Stimulated activated CD8-positive, alpha-beta memory T cell treated with anti-CD3 and anti-CD28 coated beads, Interleukin-4, amount 100 ng/mL, for 48 hours (primary cell): ENCODE measurements at places on chromosomes 6 and 20.

DNA sequence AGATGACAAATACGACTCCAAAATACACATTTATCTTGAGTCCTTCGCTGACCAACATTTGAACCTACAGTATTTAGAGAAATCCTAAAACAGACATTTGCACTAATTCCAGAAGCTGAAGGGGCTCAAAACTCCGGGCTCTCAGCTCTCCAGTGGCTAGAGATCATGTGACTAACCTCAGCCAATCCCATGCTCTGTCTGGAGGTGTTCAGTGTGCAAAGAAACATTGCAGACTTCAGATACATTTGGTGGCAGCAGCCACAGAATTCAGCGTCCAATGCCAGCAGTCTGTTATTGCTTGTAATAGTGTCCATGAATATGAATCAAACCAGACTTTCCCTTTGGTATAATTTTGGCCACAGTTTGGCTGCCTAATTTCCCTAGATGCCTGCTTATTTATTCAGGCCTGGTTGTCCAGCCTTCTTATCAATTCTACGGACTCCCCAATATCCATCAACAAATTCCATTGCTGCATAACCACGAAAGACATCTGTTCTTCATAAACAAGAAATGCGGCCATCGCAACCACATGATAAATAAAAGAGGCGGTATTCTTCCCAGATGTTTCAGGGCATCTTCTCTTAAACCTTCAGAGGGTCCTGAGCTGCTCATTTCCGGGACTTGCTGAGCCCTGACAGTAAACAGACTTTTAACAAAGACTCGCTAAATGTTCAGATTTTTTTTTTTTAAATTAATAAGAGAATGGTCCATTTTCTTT, 14.5 kb upstream of the CYP24A1 start:
- DNase-seq: no peak

DNA sequence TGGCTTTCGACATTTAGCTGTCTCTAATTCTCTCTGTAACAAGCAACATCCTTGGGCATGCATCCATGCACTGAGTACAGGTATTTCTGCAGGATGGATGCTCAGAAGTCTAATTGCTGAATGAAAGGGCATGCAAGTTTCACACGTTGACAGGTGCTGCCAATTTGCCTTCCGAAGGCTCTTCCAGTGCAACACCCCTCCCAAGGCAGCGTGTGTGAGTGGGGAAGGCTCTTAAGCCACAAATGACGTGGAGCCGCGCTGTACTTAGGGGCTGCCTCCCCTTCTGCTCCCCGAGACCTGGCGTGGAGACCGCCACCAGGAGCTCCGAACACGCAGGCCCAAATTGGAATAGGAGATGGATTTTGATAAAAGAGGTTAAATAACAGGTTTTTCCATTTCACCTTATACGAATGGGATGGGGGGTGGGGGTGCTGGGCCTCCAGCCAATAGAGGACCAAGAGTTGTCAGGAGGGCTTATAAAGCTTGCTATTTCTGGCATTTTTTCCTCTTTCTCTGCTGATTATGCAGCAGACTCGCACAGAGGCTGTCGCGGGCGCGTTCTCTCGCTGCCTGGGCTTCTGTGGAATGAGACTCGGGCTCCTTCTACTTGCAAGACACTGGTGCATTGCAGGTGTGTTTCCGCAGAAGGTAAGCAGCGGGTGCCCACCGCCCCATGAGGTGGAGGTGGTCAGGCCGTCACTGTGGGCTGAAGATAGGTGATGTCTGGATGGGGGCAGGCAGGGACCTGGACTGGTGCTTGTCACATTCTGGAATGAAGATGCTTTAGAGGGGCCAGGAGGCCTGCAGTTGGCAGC, 30.9 kb downstream of the TOX2 start:
- DNase-seq: no peak

GRCh38 chr20:40146071-40146470, 543.0 kb downstream of the MAFB start:
- no peak for DNase-seq

GRCh38 chr6:149845549-149845948, 18.6 kb downstream of the LRP11 start:
- no peak for DNase-seq

GRCh38 chr6:5337573-5337972, 76.3 kb downstream of the FARS2 start:
- DNase-seq: no peak

DNA sequence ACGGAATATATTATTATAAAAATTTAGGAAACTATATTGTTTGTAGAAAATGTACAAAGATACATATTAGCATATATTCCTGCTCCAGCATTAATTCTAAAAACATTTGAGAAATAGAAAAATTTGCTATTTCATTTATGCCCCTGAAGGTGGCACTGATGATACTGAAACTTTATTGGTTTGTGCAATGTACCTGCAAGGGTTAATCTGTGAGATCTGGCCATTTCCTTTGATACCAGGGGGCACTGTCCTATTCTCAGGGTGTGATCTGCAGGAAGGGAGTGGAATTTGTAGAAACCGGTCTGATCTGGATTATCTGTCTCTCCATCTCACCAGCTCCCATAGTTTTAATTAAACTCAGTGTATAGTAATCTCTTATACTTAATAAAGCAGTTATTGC, 625.1 kb upstream of the IMPG1 start:
- no peak for DNase-seq

GRCh38 chr20:47304287-47304686, 52.2 kb downstream of the ZMYND8 start:
- DNase-seq: no peak

DNA sequence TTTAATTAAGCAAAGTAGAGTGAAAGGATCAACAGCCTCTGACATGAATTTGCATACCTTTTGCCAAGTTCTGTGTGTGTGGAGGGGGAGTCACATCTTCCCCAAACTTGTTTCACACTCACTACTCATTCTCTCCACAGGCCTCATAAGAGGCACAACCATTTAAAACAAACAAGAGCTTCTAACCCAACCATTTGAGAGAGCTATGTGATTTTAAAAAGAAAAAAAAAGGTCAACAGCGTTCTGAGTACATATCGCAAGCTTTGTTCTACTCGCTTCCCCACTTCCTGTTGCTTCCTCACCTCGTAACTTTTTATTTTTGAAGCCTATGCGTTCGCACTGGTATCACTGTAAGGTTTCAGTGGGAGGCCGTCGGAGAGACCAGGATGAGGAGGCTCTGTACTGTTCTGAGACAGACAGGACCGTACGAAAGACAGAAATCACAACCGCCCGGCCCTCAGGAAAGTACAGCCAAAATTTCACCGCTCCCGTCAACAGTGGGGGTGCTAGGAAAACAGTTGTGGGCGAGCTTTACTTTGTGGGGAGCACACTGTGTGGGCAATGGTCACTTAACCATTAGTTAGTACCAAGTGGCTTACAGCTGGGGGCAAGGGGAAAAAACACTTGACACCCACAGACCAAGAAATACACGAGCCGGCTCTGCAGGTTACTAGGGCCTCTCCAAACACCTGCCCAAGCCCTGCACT, 61.3 kb downstream of the TRERF1 start:
- DNase-seq: peak; percentile 79

- peak; percentile 30 for DNase-seq
These were observed 1.1 kb downstream of the SOD2 start for GRCh38 chr6:159691963-159692287.

GRCh38 chr6:55019591-55019990, 154.7 kb upstream of the HCRTR2 start:
- DNase-seq: no peak

GRCh38 chr20:50029697-50030461, 47.1 kb downstream of the SNAI1 start:
- DNase-seq: no peak

DNA sequence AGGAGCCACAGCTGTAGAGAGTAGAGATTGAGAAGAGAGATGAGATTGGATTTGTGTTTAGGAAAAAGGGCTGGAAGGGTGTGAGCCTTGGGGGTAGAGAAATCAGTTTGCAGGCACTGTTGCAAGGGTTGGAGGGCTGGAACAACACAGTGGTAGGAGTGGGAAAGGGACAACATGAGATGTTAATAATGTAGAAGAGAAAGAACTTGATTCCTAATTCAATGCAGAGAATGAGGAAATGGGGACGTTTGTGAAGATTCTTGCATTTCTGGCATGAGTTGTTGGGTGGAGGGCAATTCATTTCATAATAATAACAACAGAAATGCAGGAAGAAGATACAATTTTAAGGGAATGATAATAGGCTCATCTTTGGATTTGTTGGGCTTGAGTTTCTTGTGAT, 141.4 kb upstream of the TBX18 start:
- DNase-seq: no peak

DNA sequence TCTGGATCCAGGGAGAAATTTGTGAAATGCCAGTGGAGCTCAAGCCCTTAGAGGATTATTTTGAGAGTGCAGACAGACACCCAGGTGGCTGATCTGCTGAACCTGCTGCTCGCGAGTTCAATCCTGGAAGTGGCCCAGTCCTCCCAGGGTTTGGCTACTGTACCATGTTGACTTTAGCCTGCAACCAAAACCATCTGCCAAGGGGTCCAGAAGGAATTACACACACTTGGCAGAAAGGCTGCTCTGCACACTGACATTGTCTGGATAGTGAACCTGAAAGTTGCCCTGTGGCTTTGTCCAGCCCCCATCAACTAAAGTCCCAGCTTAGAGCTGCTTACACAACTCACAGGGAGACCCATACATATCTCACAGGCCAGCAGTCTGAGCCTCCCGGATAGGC, 21.6 kb upstream of the PI3 start:
- no peak for DNase-seq

GRCh38 chr6:104017410-104018381, 842.0 kb downstream of the HACE1 start:
- DNase-seq: no peak

DNA sequence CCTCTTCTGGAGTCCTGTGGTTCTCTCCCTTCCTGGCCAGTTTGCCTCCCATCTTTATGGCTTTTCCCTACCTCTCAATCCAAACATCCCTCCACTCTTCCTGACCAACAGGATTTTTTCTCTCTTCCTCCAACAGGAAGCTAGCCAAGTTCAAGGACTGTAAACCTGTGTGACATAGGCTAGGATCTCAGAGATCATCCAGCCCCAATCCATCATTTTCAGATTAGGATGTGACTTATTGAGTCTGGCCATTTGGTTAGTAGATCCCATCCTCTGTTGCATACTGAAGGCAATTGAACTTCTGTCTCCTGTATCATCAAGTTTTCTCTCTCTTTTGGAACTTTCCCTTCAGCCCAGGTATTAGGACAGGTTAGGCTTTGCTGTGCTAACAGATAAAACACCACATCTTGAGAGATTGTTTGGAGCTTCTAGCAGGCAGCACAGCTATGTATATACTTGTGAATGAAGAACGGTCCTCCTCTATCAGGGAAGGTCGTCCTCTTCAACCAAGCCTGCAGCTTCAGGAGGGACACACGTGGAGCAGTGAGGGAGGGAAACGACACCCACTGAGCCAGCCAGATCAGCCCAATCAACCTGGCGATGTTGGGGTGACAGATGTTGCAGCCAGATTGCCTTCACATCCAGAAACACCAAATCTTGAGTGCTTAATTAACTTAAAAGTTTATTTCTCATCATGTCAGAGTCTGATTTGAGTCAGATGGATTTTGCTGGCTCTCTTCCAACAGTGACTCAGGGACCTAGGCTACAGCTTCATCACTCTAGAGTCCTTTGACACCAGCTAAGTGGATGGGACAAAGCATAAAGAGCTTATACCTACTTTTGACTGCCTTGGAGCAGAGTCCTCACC, 106.8 kb downstream of the GJA10 start:
- DNase-seq: peak; percentile 66
